Fibroblast of skin of abdomen (primary cell): ENCODE measurements at places on chromosomes 11 and 22.

DNA sequence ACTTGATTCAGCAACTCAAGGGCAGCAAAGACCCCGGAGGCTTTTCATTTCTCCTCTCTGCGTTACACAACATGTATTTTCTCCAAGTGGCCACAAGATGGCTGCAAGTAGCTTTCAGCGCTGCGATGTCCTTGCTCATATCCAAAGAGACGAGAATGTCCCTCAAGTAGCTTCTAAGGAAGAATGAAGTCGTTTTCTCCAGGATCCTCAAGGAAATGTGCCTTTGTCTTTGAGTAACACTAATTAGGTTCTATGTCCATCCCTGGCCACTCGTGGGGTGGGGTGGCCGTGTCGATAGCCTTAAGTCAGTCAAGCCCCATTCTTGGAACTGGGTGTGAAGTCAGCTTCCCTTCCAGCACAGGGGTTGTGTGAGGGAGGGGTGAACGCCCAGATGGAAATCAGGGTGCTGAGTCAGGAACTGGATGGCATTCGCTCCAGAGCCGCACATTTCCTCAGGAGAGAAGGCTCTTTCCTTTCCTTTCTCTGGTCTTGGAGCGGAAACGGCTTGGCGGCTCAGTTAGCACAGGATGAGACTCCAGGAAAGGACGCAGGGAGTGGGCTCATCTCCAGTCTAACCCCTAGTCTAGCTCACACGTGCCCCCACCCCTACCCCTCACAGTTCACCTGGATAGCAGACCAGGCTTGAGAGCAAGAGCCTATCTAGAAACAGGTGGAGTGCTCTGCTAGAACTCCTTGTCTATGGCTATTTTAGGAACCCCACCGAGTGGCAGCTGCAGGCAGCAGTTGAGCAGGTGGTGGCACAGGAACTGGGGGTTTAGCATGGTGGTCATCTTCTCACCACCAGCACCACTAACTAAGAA is 44.3 kb downstream of the NNMT start:
- DNase-seq = peak; percentile 76

DNA sequence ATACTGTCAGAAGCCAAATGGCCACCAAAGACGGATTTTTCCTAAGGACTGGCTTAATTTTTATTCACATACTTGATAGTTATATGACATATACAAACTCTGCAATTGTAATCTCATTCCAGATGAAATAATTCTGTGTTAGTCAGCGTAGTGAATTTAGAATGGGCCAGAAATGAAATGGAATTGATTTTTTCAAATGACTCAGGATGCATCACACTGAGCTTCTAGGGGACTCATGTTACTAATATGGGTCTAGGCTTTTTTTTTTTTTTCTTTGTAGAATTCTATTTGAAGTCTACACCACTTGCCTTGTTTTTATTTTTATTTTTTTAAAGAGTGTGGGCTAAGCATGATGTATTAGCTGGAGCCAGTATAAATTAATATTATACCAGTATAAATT is 62.7 kb downstream of the SPECC1L start:
- DNase-seq = peak; percentile 82

- no peak for DNase-seq
These were observed 81.2 kb upstream of the PRR5 start for GRCh38 chr22:44620841-44621257.

GRCh38 chr11:117535201-117535849 is 207.7 kb downstream of the CEP164 start:
- no peak for DNase-seq

DNA sequence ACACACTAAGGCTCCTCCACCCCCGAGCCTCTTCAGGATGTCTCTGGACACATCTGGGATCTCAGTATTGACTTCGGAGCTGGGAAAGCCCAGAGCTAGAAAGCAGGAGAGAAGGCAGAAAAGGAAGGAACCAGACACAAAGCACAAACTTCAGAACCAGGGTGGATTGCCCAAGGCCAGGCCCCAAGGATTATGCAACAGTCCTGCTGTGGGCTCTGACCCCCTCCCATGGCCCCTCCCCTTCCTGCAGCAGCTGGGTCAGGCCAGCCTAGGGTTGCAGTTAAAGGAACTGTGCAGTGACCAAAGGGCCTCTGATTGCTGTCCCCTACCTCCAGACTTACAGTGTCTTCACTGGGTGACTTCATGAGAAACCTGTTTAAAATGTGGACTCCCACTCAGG is 5.3 kb downstream of the KCNE3 start:
- DNase-seq = no peak

DNA sequence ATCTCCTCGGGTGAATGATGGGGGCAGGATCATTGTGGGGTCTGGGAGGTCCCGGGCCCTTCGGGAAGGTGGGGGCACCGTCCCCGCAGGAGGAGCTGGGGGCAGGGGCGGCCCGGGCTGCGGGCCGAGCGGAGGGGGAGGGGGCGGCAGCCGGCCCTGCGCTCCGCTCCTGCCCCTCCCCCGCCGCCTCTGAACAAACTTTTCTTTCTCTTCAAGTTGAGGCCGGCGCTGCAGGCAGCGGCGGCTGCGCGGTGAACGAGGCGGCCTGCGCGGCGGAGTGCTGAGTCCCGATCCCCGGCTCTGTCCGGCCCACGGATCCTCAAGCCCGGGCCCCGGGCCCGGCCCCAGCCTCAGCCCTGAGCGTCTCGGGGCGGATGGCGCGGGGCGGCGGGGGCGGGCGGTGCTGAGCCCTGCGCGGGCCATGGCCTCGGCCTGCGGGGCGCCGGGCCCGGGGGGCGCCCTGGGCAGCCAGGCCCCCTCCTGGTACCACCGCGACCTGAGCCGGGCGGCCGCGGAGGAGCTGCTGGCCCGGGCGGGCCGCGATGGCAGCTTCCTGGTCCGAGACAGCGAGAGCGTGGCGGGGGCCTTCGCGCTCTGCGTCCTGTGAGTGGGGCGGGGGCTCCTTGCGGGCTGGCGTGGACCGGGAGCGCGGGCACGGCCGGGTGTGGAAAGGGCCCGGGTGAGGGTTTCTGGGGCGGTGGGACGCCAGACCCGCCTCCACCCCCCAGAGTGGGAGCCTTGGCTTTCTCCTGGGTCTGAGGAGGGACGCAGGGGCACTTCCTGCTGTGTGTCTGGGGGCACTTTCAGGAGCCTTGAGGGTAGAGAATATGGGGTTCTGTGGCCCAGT is at the start of gene INPPL1:
Gene INPPL1, plus strand, starts transcription at position 204 of the 847 bp plus-strand sequence. Its CDS starts 218 bp downstream, at position 422.
- peak; percentile 44 for DNase-seq

DNA sequence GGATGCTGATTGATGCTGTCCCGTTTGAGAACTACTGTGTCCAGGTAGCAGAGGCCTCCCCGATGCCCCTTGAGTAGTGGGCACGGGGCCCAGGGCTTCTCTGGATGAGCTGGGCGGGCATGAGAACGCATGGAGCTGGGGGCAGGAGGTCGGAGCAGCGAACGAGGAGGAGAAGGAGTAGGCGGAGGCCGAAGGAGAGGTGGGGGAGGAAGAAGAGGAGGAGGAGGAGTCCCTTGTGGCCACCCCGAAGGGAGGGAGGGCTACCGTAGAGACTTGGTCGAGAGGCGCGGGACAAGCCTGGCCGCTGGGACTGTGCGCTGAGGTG is 62.9 kb downstream of the CRYBB2 start:
- DNase-seq = no peak

- DNase-seq = no peak
These were observed 46.1 kb downstream of the ARFGAP2 start for GRCh38 chr11:47130543-47130942.

DNA sequence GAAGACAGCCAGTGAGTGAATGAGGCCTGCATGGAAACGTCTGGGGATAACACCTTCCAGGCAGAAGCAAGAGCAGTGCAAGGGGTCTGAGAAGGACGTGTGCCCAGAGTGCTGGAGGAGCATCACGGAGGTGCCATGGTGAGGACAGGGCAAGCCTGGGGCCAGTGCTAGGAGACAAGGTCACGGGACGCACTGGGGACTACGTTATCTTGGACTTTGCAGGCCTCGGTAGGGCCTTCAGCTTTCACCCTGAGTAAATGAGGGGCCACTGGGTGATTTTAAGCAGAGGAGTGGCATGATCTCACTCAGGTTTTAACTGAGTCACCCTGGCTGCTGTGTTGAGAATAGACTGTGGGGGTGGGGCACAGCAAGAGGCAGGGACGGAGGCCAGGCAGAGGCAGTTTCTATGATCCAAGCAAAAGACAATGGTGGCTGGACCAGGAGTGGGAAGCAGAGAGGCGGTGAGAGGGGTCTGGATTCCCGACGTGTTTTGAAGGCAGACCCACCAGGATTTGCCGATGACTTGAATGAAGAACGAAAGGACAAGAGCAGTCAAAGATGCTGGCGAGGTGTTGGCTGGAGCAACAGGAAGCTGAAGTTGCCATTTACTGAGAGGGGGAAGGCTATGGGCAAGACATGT is 102.7 kb upstream of the PARVA start:
- DNase-seq = peak; percentile 68

DNA sequence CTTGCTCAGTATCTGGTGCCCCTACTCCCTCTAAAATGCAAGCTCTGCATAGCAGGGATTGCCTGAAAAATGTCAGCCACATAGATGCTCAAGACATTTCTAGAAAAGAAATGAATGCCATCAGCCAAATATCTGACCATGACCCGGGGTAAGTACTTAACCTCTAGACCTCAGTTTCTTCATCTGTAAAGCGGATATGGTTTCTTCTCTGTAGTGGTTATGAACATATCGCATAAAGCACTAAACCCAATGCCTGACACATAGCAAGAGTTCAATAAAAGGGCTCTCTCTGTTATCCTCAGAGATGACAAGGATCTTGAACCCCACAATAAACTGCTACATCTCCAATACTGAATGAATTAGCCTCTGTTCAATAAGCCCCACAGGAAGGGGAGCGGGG is 122.6 kb downstream of the ABTB2 start:
- no peak for DNase-seq

GRCh38 chr11:94588366-94588942 is 21.3 kb downstream of the PIWIL4 start:
- DNase-seq = no peak

DNA sequence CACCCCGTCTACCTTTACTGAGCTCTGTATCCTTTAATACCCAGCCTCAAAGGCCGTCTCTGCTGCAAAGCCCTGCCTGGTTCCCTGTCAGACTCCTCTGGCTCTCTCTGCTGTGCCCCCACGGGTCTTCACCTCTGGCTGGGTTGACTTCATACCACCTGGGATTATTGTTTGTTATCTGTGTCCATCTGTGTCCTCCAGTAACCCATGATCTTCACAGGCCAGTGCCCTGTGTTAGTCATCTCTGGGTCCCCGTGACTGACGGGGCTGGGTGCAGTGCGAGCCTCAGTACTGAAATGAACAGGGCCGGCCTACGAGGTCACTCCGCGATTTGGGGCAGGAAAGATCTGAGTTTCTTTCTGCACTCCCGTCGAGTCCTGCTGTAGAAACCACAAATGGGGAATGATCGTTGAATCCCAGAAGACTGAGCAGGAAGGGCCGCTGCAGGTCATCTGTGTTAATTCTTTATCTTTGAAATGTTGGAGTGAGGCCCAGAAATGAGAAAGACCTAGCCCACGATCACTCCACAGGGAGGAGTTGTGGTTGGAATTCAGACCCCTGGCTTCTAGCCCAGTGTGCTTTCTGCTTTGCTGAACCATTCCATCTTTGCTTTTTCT is 12.3 kb upstream of the TUB start:
- DNase-seq = peak; percentile 88

DNA sequence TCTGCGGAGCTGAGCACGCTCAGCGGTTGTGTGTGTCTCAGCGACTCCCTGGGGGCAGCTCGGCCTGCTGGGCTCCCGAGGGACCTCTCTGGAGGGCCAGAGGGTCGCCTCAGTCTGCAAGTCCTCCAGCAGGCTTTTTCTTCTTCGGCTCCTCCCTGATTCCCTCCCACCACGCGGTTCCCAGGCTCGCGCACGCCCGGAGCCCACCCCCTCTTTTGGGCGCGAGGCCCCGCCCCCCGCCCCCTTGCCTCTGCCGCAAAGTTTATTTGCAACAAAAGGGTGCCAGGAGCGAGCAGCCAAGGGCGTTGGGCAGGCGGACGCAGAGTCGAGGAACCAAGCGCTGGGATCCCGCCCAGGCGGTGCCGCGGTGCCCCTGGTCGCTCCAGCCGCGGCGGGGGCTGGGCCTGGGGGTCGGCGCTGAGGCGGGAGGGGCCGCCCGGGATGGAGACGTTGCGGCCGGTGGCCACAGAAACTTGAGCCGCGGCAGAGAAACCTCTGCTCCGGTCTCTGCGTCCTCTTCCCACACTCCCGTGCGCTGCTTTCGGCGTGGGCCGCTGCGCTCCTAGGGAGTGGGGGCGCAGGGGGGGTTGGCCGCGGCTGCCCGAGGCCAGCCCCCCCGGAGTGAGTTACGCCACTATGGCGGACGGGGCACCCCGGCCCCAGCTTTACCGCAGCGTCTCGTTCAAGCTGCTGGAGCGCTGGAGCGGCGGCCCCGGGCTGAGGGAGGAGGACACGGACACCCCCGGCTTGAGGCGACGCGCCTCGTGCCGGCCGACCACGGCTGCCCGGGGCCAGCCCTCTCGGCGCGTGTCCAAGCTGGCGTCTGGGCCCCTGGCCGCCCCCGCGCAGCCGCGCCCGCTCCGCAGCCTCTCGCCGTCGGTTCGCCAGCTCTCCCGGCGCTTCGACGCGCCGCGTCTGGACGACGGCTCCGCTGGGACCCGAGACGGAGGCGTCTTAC is at the start of gene ARHGEF17:
Gene ARHGEF17, plus strand, starts transcription at position 274 of the 958 bp plus-strand sequence. Its CDS starts 363 bp downstream, at position 637.
- DNase-seq = peak; percentile 83

DNA sequence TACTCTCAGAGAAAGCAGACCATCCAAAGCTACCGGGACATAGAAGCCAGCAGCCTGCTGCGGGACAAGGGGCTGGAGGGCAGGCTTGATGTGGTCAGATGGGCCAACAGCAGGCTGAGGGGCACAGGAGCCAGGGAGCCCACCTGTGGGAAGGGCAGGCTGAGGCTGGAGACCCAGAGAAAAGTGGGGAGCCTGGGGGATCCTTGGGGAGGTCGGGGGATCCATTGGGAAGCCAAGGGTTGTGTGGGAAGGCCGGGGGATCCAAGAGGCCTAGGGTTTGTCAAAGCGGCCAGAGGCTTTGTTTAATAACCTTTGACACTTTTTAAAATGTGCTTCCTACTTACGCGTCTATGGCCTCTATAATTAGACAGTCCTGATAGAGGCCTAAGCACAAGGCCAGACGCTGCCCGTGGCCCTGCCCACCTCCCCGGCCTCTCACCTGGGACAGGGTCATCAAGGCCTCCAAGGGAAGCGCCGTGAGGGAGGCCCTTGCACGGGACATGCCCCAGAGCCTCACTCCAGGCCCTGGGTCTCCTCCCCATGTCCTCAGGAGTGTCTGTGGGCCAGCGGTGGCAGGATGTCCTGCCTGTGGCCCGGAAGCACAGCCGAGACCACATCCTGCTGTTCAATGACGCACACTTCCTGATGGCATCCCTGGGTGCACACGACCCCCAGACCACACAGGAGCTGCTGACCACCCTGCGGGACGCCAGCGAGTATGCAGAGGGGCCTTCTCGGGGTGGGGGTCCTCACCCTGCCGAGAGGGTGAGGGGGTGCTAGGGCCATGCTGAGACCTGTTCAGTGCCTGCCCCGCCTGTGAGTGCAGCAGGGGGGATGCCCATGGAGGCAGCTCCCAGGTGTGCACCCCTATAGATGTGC is 8.6 kb upstream of the GTSE1 start:
- no peak for DNase-seq

GRCh38 chr11:119681361-119681910 is 47.6 kb downstream of the NECTIN1 start:
- DNase-seq = no peak
